ENCODE measurements at places on chromosomes 5 and 9.

GRCh38 chr9:19102181-19102630 lies 498 bp downstream of the HAUS6 start:
- DNase-seq, result peak; percentile 33

GRCh38 chr9:121686930-121687541 lies 35.6 kb downstream of the DAB2IP start:
- peak; percentile 43 for DNase-seq

DNA sequence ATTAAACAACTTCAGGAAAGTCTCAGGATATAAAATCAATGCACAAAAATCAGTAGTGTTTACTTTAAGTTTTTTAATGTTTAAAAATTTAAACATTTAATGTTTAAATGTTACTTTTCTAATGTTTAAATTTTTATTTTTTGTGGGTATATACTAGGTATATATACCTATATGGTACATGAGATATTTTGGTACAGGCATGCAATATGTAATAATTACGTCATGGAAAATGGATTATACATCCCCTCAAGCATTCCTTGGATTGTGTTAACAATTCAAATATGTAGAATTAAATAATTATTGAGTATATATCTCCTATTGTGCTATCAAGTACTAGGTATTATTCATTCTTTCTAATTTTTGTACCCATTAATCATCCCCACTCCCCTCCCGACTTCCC lies 291.3 kb downstream of the TMEM232 start:
- no peak for DNase-seq

GRCh38 chr5:78640662-78641474 lies 7.7 kb downstream of the LHFPL2 start:
- DNase-seq, result peak; percentile 48

- DNase-seq, result no peak
Measured at GRCh38 chr9:95808011-95808410, 67.5 kb upstream of the ERCC6L2 start.

DNA sequence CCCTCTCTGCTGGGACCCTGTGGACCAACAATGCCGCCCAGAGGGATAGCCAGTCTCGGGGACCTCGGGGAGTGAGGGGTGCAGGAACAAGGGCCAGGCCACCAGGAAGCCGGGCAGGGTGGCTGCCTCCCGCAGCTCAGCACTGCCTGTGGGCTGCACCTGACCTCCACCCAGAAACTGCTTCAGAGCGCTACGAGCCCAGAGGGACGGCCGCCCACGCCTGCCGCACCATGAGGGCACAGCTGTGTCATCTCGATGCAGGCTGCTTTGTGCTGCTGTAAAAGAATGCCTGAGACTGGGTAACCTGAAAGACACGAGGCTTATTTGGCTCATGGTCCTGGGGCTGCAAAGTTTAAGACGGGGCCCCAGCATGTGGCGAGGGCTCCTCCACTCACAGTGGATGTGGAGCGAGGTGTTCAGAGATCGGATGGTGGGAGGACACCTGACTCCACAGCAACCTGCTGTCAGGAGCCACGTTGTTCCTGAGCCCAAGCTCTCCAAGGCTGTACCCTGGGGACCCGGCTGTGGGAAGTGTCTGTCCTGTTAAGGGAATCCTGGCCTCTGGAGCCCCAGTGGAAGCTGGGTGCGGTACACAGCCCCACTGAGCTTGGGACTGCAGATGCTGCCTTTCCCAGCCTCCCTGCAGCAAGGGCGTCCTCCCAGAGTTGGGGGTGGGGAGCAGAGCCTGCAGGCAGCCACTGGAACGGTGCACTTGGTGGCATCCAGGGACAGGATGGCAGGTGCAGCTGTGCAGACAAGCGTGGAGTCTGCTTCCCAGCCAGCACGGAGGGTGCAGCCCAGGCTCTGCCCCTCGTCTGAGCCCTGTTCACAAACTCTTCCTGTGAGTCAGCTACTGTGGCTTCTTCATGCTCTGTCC lies 11.8 kb upstream of the ZDHHC11 start:
- no peak for DNase-seq

GRCh38 chr5:74864823-74865222 lies 1.4 kb downstream of the FAM169A start:
- DNase-seq, result no peak

GRCh38 chr5:142015781-142016533 lies 3.1 kb upstream of the GNPDA1 start:
- peak; percentile 42 for DNase-seq

GRCh38 chr9:95270790-95271189 lies 46.7 kb downstream of the FANCC start:
- no peak for DNase-seq

DNA sequence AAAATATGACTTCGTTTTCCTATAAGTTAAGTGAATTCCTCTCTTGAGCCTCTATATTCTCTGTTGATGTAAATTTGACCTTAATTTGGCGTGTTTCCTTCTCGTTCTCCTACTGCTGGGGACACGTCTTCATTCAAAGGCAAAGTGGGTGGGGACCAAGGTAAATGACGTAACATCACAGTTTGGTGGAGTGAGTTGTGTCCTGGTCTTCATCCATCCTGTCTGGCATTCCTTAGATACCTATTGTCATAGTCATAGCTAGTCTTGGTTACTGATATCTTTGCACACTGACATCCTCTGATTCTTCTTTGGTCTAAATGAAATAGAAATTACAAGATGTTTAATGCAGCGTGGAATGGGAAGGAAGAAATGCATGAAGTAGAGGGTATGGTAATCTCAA lies 108.5 kb downstream of the NNT start:
- peak; percentile 36 for DNase-seq

DNA sequence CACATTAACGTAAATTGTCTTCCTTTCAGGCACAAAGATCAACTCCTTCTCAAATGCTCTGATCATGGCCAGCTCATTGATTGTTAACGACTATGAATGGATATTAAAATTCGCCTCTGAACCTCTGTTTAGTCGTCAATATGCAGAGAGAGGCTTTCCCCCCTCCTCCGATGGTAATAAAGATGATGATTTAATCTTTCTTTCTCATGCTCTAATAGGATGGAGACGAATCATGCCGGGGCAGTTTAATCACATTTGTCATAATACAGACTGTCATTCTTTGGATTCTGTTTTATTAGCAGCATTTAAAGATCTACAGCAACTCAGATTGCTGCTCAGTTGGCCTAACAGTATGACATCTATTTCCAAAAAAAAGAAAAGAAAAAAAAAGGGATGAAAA lies 132.9 kb downstream of the SREK1 start:
- no peak for DNase-seq

DNA sequence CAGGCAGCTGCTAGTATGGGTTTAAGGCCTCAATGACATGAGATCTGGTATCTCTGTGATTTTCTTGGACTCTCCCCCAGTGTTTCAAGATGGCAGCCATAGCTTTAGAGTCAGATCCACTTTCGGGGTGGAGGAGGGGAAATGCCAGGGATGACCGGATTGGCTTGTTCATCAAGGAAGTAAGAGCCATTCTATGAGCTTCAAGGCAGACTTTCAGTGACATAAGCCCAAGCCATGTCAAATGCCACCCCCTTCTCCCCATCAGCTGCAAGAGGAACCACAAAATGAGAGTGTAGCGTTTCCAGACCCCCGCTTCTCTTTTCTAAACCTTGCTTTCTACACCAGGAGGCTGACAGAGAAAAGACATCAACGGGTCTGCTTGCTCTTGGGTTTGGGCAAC lies 271.8 kb downstream of the PSAT1 start:
- no peak for DNase-seq

- DNase-seq, result no peak
Measured at GRCh38 chr5:65252977-65253376, 228.7 kb downstream of the ADAMTS6 start.

DNA sequence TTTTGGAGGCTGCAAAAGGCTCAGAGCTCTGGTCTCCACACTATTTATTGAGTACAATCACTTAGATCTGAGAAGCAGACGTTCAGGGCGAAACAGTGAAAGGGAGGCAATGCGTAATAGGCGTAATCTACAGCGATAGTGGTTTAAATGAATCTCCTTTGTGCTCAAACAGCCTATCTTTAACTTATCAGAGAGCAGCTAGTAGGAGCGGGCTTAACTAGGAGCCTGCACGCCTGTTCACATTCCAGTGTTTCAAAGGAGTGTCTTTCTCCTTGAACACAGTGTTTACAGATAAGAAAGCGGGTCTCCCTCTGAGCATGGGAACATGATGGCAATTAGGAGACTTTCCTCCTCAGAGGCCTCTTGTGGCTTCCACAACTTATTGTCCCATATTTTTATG lies 49.4 kb downstream of the AP3B1 start:
- no peak for DNase-seq

DNA sequence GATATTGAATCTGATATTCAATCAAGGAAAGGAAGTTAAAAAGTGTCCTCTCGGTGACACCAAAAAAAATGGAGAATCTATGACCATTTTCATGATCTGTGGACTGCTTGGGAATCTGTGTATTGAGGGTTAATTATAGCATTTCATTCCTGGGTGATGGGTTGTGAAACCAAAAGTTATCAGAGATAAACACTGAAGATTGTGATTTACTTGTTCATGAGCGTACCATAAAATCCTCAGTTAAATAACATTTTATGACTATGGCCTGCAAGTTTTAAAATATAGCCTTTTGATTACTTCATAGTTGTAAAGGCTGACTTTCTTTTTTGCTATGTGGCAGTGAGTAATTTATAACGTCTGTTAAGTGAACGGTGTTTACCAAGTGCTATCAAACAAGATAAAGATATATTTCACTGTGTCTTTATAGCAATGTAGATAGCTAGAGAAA lies 267.9 kb upstream of the SEMA6A start:
- no peak for DNase-seq

DNA sequence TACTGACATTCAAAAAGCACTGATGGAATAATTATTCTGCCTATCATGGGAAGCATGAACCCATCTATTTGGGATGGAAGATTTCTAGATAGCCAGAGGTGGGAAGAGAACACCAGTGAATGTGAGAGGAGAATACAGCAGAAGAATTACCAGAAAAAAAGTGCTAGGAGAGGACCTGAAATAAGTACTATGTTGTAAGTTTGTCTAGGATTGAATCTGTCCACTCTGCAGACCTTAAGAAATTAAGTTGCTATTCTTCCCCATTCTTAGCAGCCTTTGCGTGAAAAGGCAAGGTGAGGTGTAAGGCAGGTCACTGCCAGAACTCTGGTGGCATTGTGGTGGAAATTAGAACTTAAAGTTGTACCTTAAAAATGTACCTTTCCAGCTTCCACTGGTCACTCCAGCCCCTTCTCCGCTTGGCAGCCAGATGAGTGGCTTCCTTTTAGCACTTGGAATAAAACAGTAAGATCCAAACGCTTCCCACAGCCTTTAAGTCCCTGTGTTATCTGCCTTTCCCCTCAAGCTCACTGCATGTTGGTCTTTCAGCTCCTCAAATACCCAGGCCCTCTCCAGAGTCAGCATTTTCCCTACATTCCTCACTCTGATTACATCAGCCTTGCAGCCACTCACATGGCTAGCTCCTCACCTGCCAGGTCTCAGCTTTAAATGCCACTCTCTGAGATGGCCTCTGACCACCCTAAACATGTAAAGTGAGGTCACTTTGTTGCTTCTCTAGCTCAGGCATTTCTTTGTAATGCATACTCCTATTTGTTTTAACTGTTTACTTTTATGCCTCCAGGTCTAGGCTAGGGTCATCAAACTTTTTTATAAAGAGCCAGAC lies 253.0 kb downstream of the EPB41L4A start:
- DNase-seq, result no peak

GRCh38 chr5:7667216-7667767 lies 183.6 kb downstream of the CFAP90 start:
- DNase-seq, result no peak

GRCh38 chr5:135039271-135040033 lies 5.4 kb upstream of the PITX1 start:
- peak; percentile 47 for DNase-seq

- DNase-seq, result no peak
Measured at GRCh38 chr9:38007016-38007415, 62.0 kb downstream of the SHB start.

DNA sequence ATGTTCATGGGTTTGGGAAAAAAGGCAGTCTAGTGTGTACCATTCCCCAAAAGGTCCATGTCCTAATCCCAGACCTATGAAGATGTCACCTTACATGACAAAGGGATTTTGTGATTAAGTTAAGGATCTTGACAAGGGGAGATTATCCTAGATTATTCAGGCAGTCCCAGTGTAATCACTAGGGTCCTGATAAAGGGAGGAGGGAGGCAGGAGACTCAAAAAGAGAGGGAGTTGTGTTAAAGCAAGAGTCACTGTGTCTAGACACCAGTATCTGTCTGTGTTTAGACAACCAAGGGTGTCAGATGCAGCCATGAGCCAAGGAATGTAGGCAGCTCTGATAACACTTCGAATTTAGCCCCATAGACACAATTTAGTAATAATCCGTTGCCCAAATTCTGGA lies 49.5 kb downstream of the DPYSL3 start:
- no peak for DNase-seq

GRCh38 chr5:139733010-139733688 lies 62.5 kb upstream of the PSD2 start:
- no peak for DNase-seq

DNA sequence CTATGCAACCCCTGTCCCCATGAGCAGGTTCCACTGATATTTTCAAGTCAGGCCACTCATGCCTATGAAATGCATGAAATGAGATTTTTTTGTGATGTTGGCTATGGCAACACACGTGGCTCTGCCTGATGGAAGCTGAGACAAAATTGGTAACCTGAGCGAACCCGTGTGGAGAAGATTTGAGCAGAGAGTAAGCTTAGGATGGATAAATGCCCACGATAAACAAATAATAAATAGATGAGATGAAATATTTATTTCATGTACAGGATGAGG lies 153.4 kb upstream of the IER5L start:
- DNase-seq, result no peak

DNA sequence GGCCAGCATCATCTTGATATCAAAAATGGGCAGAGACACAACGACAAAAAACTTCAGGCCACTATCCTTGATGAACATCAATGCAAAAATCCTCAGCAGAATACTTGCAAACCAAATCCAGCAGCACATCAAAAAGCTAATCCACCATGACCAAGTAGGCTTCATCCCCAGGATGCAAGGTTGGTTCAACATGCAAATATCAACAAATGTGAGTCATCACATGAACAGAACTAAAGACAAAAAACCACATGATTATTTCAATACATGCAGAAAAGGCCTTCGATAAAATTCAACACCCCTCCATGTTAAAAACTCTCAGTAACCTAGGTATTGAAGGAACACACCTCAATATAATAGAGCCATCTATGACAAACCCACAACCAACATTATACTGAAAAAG lies 8.5 kb downstream of the MTREX start:
- DNase-seq, result no peak

GRCh38 chr9:130101915-130102314 lies 48.2 kb downstream of the GPR107 start:
- no peak for DNase-seq

Measured in HCEC 1CT (cell line).